Stimulated activated CD4-positive, alpha-beta T cell treated with anti-CD3 and anti-CD28 coated beads, Interleukin-1b, Interleukin-23, amount 100 ng/mL, for 48 hours (primary cell): ENCODE measurements at places on chromosomes 7 and 10.

- no peak for DNase-seq
Measured at GRCh38 chr7:78714356-78714755, 739.1 kb downstream of the MAGI2 start.

GRCh38 chr10:17202999-17203398 lies 1.5 kb upstream of the TRDMT1 start:
- DNase-seq, result no peak

DNA sequence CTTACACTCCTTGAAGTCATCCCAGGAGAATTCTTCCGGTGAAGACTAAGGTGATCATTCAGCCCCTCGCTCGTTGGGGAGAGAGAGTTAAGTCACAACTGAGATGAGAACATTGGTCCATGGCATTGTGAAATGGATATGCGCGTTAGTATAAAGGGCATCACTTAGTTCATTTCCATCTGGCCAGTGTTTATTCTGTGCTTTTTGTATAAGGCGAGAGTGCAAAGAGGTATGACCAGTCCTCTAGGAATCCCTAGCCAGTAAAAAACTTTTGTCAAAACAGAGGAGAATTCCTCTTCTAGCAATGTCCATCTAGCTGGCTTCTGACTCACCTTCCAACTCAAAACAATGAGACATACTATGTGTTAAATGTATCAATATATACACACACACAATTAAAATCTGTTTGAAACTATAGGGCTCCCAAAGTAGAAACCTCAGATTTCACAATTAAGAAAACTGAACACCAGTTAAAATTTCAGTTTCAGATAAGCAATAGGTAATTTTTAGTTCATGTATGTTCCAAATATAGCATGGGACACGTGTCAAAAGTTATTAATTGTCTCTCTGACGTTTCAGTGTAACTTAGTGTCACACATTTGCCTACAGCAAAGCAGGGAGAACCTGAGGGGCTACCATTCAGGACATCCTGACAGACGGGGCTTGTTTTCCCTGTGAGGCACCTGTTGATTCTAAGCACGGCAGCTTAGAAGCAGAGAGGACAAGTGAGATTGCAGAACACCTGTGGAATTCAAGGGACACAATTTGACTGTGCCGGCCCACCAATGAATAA lies 158.9 kb downstream of the KLF6 start:
- no peak for DNase-seq

DNA sequence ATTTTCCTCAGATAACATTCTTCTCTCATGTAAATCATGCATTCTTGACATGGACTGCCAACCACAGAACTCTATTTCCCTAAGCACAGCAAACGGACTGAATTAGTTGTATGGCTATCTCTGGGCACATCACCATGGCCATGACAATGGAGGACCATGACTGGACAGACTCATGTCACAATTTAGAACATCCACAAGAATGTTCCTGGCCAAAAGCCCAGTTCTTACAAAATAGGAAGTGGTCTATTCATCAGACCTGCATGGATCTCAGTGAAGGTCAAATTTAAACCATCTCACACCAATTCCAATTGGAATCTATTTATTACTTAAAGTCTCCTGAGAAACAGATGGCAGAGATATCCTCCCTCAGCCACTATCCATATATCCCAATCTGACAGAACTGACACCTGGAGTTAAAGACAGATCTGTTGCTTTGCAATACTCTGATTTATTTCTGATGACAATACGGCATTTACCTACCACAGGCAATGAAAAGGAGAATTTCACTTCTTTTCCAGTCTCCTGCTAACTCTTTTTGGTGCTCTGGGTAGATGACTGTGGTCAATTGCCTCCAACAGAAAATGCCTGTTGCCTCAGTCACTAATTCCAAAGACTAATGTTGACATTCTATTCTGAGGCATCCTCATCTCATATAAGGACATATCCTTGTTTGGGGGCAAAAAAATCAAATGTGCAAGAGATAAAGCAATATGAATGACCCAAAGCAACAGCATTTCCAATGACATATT lies 254.8 kb downstream of the HTR7 start:
- DNase-seq, result no peak

DNA sequence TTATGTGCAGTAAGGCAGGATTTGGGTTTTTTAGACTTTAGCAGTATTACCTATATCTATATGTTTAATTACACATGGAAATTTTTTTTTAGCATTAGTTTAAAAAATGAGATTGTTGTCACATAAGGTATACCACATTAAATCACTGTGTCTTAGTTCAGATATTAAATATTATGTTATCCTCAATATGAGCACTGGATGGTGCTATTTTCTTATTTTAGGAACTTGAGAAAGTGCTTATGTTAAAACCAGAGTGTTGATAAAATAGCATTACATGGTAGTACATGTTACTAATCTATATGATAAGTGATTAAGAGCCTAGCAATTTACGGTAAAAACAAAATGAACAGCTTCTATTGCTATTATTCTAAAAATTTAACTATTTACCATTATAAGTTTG lies 28.8 kb downstream of the MIOS start:
- DNase-seq, result no peak

GRCh38 chr7:72408966-72409637 lies 3.0 kb downstream of the CALN1 start:
- no peak for DNase-seq

GRCh38 chr10:115829521-115830205 lies 443.3 kb downstream of the GFRA1 start:
- DNase-seq, result no peak

GRCh38 chr7:90726120-90726519 lies 130.0 kb downstream of the CDK14 start:
- no peak for DNase-seq

DNA sequence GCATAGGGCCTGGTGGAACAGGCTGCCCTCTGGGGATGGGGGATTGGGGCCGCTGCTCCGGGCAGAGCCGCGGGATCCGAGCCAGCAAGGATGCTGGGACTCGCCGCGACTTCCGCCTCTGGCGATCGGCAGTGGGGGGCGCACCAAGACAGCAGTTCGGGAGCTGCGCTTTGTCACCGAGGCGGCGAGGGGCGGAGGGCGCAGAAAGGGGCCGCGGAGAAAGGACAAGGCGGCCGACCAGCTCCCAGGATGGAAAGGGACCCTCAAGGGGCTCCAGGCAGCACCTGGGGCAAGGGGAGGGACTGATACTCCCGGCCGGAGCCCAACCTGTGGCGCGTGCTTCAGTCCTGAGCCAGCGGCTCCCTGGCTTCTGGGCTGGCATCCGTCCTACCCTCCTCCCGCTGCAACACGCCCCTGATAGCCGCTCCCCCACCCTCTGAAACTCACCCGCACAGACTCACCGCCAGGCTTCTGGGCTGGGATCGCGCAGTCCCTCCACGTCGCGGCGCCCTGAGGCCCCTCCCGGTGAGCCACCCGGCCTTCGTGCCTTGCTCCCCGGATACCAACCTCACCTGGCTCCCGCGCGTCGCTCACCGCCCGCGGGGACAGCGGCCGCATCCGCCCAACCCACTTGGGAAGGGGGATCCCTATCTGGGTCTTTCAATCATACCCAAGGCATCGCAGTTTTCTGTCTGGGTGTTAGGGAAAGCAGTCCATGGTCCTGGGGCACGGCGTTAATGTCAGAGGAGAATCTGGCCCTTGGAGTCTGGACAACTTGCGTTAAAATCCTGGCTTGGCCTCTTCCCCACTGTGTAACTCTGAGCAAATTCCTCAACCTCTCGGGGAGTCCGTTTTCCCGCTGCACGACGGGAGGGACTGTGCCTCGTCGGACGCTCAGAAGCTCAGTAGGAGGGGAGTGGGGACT lies 7.0 kb upstream of the EVX1 start:
- no peak for DNase-seq

DNA sequence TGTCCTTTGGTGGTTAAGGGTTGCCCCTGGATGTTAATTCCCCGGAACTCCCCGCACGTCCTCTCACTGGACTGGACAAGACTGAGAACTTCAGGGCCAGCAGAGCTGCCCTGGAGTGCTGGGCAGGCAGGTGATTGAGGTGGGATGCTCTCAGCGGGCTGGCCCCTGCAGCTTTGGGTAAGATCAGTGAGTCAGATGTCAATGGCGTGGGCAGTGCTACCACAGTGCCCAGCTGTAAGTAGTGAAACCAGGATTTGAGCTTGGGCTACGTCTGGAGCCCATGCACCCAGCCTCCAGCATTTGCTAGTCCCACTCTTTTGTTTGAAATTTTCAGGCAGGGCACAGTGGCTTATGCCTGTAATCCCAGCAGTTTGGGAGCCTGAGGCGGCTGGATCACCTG lies 6.7 kb upstream of the SEPHS1 start:
- DNase-seq, result no peak

GRCh38 chr10:43843321-43844101 lies 194.8 kb upstream of the ZNF32 start:
- no peak for DNase-seq

- DNase-seq, result no peak
Measured at GRCh38 chr7:76011442-76011861, 17.1 kb upstream of the TMEM120A start.

DNA sequence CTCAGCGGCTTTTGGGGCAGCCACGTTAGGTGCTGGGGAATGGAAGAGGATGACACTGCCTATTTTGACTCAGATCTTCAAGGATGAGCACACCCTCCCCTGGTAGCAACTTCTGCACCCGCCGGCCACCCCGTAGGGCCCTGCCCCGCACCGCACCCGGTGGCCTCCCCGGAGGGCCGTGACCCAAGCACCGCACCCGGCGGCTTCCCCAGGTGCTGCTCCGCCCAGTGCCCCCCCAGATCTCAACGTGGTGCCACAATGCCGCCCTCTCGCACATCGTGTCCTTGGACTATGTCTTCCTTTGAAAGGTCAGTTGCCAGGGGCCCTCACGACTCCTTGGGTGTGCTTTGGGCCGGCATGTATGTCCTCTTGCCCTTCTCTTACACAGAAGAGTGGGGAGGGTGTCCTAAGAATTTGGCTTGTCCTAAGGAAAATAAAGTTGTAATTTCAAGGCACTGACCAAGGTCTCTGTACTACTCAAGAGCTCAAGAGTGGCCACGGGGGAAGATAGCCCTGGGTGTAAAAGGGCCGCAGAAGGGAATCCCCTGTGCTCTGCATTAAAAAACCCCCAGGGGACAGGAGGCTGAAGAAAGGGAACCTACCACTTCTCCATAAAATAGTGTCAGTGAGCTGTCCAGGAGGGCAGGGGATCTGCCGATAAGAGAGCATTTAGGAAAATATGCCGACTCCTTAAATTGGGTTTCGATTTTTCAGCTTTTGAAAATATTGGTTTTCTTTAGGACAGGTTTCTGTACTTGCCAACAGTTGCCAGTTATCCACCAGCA lies 1.6 kb upstream of the LANCL2 start:
- DNase-seq, result no peak

GRCh38 chr7:35695473-35695850 lies 527 bp upstream of the HERPUD2 start:
- peak; percentile 23 for DNase-seq

DNA sequence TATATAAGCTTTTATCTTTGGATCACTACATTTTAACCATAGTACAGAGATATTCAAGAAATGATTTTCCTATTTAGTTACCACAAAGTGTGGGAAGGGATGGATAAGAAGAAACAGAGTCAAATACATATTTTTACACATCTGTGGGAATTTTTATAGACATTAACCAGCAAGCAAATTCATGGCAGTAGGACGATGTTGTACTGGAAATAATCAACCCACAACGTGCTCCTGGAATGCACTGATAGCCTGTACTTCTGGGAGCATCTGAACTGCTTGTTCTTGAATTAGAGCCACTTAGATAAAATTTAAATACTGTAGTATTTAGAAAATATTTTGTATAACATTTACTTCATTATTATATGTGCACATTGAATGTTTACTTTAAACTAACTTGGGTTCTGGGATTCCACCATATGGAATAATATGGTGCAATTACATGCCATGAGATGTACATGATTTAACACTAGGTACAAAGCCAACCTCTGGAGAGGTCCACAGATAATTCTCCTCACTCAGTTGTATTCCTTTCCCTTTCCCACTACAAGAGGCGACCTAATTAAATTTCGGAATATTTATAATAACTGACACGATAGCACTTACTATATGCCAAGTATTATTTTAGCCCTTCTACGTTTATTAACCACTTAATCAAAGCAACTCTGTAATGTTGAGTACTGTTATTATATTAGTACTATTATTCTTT lies 164.9 kb upstream of the HGF start:
- DNase-seq, result no peak
